HCT116 (cell line): ENCODE measurements at places on chromosomes 7 and 10.

DNA sequence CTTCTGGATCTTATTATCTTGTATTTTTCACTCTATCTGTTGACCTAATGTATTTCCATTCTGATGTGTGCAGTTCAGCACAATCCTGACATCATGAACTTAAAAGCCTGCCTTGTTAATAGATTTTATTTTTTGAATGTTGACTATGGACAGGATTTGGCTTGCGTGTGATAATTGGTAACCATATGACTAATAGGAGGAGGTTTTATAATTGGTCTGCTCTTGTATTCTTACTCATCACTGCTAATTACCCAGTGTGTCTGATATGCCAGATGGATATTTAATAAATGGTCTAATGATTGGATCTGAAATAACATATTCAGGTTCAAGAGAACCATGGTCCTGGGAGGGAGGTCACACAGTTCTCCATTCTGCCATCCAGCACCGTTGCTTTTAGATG, 45.9 kb downstream of the MTURN start:
- DNase-seq, result no peak
- H3K36me3 ChIP-seq, result no peaks in the 10 kb centered on the region

- H3K27me3 ChIP-seq, result no peaks in the 10 kb centered on the region
- DNase-seq, result no peak
- no peak overlapping the region for H3K27ac ChIP-seq
- H3K36me3 ChIP-seq, result no peaks in the 10 kb centered on the region
Observed at GRCh38 chr7:143512488-143513340, 35.0 kb downstream of the TAS2R41 start.

DNA sequence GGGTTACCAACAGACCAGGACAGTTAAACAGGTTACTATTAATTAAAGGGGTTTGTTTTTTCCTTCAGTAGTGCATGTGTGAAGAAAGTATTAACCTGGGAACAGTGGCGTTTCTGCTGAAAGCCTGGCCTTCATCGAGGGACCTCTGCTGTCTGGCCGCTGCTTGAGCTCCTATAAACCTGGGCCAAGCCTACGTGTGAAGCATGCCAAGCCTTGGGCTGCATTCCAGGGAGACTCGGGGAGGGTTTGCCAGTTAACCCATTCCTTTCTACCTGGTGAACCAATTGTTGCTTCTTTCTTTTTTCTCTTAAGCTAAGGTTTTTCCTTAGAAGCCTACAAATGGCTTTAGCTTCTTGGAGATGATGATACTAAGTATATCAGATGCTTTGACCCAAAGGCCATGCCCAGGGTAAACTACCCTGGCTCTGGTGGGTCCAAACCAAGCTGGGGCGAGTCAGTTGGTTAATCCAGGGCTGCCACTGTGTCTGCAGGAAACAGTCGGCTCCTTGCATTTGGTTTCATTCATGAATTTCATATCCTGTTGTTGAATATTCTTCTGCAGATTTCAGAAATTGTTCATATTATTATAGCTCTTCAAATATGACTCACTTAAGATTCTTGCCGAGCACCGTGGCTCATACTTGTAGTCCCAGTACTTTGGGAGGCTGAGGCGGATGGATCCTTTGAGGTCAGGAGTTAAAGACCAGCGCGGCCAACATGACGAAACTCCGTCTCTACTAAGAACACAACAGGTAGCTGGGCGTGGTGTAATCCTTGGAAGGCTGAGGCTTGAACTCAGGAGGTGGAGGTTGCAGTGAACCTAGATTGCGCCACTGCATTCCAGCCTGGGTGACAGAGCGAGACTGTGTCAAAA, 23.8 kb downstream of the PFKP start:
- peaks cover 10% of the 10 kb centered on the region; the same call in 1 of the 2 replicates for H3K36me3 ChIP-seq
- H3K27ac ChIP-seq, result peak overlapping the region; percentile 93
- DNase-seq, result peak; percentile 91
- H3K4me1 ChIP-seq, result peaks cover 97% of the 10 kb centered on the region
- H3K27me3 ChIP-seq, result no peaks in the 10 kb centered on the region
- peak overlapping the region; percentile 37 for H3K4me3 ChIP-seq

DNA sequence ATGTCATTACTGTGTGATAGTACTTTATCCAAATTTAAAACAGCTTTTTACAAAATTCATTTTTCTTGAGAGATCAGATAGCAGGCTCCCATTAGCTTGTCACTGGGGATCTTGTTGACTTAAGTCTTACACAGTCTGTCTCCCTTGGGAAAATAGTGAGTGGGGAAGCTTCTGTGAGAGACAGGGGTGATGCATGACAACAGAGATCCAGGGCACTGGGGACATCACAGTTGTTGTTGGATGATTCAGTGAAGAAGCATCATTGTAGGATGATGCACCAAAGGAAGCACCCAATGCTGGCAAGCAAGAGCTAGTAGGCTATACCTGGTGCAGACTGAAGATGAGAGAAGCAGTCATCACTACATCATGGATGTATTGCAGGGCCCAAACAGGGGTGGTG, 284.7 kb downstream of the HDAC9 start:
- no peak for DNase-seq
- no peaks in the 10 kb centered on the region for H3K27me3 ChIP-seq
- H3K4me1 ChIP-seq, result no peaks in the 10 kb centered on the region
- no peak overlapping the region for H3K27ac ChIP-seq

DNA sequence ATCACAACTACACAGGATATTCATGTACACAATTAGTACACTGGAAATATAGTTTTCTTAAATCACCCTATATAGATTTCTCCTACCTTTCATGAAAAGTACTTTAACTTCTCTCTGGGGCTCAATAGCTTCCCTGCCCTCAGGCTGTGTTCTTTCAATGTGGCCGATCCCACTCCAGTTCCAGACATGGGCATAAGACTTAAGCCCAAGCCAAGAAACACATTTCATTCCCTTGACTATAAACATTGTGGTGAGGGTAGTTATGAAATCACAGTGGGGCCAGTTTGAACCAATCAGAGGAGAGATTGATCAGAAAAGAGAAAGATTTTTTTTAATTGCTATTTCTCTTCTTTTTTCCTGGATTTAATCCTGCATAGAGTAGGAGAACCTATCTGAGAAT, 904.6 kb upstream of the SORCS1 start:
- no peaks in the 10 kb centered on the region for H3K4me1 ChIP-seq
- H3K36me3 ChIP-seq, result no peaks in the 10 kb centered on the region
- no peak for DNase-seq

DNA sequence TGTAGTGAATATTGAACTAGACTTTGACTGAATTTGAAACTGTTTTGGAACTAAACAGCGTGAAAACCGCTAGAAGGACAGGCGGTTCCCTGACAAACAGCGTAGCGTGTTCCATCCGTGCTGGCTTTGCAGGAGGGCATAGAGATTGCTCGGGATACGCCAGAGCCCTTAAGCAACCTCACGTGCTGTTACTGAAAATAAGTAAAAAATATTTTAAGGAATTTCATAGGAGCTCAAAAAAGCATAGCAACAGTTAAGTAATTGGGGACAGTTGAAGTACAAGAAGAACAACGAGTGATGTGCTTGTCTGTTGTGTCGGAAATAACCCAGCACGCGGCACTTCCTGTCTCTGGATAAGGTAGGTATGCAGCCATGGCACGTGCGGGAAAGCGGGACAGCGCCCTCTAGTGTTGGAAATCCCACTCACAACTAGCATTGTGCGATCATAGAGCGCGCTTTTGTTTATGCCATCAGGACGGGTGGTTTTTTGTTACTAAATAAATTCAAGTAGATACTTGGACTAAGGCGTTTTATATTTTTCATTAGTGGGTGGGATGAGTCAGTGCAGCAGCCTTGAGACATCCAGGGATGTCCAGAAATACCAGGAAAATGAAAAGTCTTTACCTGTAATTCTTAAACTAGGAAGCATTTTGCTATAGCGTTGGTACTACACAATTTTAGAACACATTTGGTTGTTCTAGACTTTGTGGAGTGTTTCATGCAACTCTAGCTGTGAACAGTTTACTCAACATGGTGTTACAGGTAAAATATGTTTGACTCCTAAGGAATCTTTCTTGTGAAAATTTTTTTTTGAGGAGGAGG, 50.4 kb downstream of the DNAJB6 start:
- no peak overlapping the region for H3K27ac ChIP-seq
- H3K27me3 ChIP-seq, result no peaks in the 10 kb centered on the region
- H3K4me1 ChIP-seq, result peaks cover 9% of the 10 kb centered on the region
